ENCODE measurements at places on chromosomes 4 and X.

- no peak for DNase-seq
These were observed 9.5 kb downstream of the SRD5A3 start for GRCh38 chr4:55355555-55355954.

- no peak for DNase-seq
These were observed 297.7 kb upstream of the VCX3A start for GRCh38 chrX:6832619-6833018.

DNA sequence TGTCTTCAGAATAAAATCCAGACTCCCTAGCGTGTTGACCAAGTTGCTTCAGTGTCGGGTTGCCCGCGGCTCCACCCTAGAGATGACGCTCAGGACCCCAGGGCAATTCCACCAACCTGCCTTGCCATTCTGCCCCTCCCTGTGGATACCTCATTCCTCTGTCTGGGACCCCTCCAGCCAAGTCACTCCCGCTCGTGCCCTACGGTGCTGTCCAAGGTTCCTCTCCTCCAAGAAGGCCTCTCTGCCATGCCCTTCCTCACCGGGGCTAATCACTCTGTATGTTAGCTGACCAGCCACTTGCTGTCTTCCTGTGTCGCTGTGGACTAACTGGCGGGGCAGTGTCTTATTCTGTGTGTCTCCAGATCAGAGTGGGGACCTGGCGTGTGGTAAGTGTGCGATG is 46.6 kb downstream of the TENM3 start:
- no peak for DNase-seq

- DNase-seq, result no peak
These were observed 117.9 kb downstream of the COX18 start for GRCh38 chr4:72951628-72952027.

- DNase-seq, result no peak
These were observed 131.2 kb upstream of the STX18 start for GRCh38 chr4:4673070-4673469.

DNA sequence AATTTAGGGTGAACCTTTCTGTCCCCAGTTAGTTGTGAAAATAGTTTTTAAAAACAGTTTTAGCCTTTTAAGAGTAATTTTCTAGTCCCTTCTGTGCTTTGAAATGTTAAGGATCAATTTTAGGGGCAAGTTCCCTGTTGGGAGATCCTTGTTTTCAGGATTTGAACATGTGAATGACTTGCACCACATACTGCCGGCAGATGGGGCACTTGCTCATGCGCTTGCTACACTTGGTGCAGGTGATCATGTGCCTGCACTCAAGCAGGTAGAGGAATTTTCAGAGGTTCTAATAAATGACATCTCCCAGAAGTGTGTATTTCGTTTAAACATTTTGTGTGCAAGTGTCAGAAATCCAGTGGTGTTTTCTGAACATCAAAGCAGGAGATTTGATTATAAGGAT is 195.9 kb downstream of the CHM start:
- no peak for DNase-seq

GRCh38 chrX:115023139-115023538 is 5.7 kb upstream of the IL13RA2 start:
- no peak for DNase-seq
